SK-N-SH (cell line): ENCODE measurements at places on chromosomes 1 and 21. TPM values are rescaled to one million over a fixed set of nuclear protein-coding genes. Genes with fewer than 3 reads are reported as not detected.

DNA sequence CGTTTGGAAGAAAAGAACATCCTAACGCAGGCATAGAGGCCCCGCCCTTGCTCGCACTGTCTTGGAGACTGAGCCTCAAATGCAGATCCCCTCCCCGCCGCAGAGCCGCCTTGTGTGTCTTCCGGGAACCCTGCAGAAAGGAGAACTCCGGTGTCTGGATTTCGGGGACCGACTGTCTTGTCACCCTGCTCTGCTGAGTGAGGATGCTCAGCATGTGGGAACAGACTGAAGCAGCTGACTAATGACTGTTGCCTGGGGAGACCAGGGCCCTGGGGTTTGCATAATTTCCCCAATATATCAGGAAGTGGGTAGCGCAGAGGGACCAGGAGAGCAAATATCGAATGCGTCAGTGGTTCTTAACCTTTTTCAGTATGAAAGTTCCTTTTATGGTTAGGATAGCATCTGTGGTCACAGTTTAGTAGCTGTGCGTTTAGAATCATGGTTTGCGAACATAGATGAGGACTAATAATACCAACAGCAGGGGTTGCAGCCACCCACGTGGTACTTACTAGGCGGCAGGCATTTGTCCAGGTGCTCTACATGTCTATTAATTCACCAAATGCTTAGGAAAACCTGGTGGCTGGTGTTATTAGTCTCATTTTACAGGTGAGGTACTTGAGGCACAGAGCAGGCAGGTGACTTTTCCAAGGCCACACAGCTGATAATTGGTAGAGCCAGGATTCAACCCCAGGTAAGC is 14.3 kb downstream of the GPR137B start:
- no peaks in the 10 kb centered on the region for H3K27me3 ChIP-seq
- H3K4me3 ChIP-seq: no peak overlapping the region
- no peaks in the 10 kb centered on the region for H3K4me1 ChIP-seq
- no peak for DNase-seq
- H3K27ac ChIP-seq: no peak overlapping the region

- no peak overlapping the region for H3K4me3 ChIP-seq
- DNase-seq: no peak
- peak overlapping the region; percentile 50; the same call in 1 of the 2 replicates for H3K27ac ChIP-seq
Observed at GRCh38 chr21:39669485-39669884, 56.7 kb downstream of the B3GALT5 start.

DNA sequence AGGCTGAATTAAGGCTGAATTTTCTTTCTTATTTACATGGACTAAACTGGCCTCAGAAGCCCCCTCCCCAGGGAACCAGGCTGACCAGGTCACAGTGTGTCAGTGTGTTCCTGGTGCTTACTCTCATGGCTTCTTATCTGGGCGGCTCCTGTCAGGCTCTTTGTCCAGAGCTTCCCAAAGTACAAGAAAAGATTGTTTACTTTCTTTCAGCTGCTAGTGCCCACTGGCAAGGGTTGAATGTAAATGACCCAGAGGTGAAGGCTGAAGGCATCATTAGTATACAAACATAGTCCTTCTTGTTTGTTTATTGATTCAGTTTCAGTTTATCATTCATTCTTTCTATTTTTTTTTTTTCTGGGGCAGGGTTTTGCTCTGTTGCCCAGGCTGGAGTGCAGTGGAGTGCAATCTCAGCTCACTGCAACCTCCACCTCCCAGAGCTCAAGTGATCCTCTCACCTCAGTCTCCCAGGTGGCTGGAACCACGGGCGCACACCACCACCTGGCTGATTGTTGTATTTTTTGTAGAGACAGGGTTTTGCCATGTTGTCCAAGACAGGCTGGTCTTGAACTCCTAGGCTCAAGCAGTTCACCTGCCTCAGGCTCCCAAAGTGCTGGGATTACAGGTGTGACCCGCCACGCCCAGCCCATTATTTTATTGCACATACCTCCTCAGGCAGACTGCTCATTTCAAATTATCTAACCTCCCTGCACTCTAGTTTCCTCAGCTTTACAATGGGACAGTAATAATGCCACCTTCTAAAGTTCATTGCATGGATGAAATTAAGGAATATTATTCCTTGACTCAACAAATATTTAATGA is 9.8 kb upstream of the KDM4A start:
- no peaks in the 10 kb centered on the region for H3K36me3 ChIP-seq
- no peaks in the 10 kb centered on the region for H3K4me1 ChIP-seq
- H3K4me3 ChIP-seq: no peak overlapping the region
- no peak for DNase-seq
- no peak overlapping the region for H3K27ac ChIP-seq

The PCBP3 gene
- 4.2 and 9.5 TPM in 2 replicates for polyA plus RNA-seq

GRCh38 chr1:76601465-76601864 is 265.8 kb upstream of the ST6GALNAC5 start:
- H3K27me3 ChIP-seq: no peaks in the 10 kb centered on the region
- no peaks in the 10 kb centered on the region for H3K36me3 ChIP-seq
- H3K4me3 ChIP-seq: no peak overlapping the region
- H3K4me1 ChIP-seq: no peaks in the 10 kb centered on the region

- DNase-seq: no peak
- H3K4me1 ChIP-seq: peaks cover 19% of the 10 kb centered on the region; the same call in 1 of the 2 replicates
- H3K4me3 ChIP-seq: no peak overlapping the region
- no peak overlapping the region for H3K27ac ChIP-seq
Observed at GRCh38 chr1:41766546-41766945, 152.2 kb downstream of the HIVEP3 start.

DNA sequence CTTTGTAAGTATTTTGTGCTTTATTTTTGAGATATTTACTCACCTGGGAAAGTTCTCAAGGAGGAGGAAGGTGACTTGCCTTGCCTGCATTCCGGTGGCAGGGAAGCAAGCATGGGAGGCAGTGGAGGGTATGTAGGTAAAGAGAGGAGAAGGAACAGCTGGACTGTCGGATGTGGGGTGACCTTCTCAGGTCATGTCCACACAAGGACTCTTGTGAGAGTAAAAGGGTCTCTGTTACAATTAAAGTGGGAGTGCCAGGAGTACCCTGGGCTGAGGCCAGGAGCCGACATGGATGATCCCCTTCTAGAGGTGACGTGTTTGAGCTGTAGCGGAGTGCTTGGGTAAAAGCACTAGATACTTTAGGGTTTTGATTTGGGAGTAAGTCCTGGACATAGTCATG is 25.0 kb downstream of the UBE4B start:
- peak overlapping the region; percentile 87 for H3K27ac ChIP-seq
- no peaks in the 10 kb centered on the region for H3K27me3 ChIP-seq
- H3K4me3 ChIP-seq: no peak overlapping the region
- peaks cover 21% of the 10 kb centered on the region for H3K4me1 ChIP-seq

The ASTN1 gene
- 0.13 and 0.29 TPM in 2 replicates for polyA plus RNA-seq

- DNase-seq: no peak
- H3K4me3 ChIP-seq: peak overlapping the region; percentile 81
- H3K4me1 ChIP-seq: no peaks in the 10 kb centered on the region
- no peaks in the 10 kb centered on the region for H3K27me3 ChIP-seq
Observed at GRCh38 chr21:34892209-34892608, 156.9 kb downstream of the RUNX1 start.

The KCNA2 gene
- not detected in 2 replicates for polyA plus RNA-seq

DNA sequence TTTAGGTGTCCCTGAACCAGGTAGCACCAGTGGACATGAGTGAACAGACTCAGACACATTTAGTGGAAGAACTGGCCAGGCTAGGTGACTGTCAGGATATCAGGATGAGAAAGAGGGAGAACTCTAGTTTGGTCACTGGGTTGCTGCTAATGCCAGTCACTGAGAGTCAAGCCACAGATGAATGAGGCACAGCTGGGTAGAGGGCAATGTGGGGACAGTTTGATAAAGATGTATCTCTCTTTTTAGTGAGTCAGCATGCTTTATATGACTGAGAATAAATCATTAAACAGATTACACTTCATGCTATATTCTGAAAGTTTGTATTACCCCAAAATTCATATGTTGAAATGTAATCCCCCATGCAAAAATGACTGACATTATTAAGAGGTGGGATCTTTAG is 87.1 kb downstream of the SELENOF start:
- no peak for DNase-seq
- no peaks in the 10 kb centered on the region for H3K36me3 ChIP-seq
- no peaks in the 10 kb centered on the region for H3K27me3 ChIP-seq
- no peak overlapping the region for H3K27ac ChIP-seq

DNA sequence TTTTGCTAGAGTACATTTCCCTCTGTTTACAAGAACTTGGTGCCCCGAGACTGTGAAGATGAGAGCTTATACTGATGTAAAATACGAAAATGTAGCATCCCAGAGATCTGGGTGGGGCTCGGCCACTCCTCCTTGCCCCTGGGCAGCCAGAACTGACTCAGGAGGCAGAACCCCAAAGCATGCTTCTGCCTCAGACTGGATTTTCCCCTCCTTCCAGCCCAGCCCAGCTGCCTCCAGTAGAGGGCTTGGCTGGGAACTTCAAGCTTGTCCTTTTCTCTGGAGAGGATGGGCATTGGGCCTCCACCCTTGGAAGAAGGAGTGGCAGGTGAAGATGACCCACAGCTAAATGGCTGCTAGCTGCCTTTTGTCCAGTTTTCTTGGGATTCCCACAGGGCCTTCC is 24.3 kb upstream of the BTG2 start:
- DNase-seq: no peak
- 0 out of 2 replicates have a peak, but pooled peaks cover 4% of the 10 kb centered on the region for H3K27me3 ChIP-seq
- H3K27ac ChIP-seq: no peak overlapping the region
- H3K36me3 ChIP-seq: no peaks in the 10 kb centered on the region
- no peak overlapping the region for H3K4me3 ChIP-seq

GRCh38 chr1:234902774-234903547 is 225.7 kb downstream of the TOMM20 start:
- no peaks in the 10 kb centered on the region for H3K36me3 ChIP-seq
- DNase-seq: no peak
- H3K4me1 ChIP-seq: peaks cover 26% of the 10 kb centered on the region
- no peaks in the 10 kb centered on the region for H3K27me3 ChIP-seq
- H3K4me3 ChIP-seq: no peak overlapping the region
- no peak overlapping the region for H3K27ac ChIP-seq

The TSPEAR gene
- polyA plus RNA-seq: 0.03 and 0.08 TPM in 2 replicates

DNA sequence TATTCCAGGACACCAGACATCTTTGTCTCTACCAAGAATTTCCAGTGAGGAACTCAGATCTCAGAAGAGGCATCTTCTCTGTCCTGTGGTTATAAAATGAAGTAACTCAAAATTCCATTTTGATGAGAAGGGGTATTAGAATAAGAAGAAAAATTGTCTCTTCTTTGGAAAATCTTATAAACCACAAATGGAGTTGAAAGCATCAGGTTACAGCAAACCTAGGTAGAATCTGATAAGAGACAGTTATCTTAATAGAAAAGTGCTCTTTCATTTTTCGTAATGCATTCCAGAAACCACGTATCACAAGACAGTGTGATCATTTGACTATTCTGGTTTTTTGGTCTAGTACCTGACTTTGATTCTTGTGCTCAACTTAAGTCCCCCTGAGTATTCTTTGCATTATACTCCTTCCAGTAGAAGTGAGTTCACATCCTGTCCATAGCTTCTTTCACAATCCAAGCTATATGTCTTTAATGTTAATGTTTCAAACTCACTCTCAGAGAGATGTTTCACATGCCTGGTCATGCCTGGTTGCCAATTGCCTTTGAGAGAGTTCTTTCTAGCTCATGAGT is 120.9 kb upstream of the PRDX6 start:
- H3K36me3 ChIP-seq: no peaks in the 10 kb centered on the region
- DNase-seq: no peak
- no peak overlapping the region for H3K4me3 ChIP-seq
- H3K27me3 ChIP-seq: no peaks in the 10 kb centered on the region

GRCh38 chr1:86380257-86380861 is 15.8 kb downstream of the ODF2L start:
- peaks cover 45% of the 10 kb centered on the region for H3K36me3 ChIP-seq
- H3K4me1 ChIP-seq: no peaks in the 10 kb centered on the region
- H3K27ac ChIP-seq: no peak overlapping the region

- no peaks in the 10 kb centered on the region for H3K27me3 ChIP-seq
- no peaks in the 10 kb centered on the region for H3K4me1 ChIP-seq
- DNase-seq: no peak
- peaks cover 89% of the 10 kb centered on the region for H3K36me3 ChIP-seq
Observed at GRCh38 chr1:43423672-43424550, 29.8 kb downstream of the HYI start.

The CASQ2 gene
- polyA plus RNA-seq: not detected in 2 replicates

The TFF3 gene
- polyA plus RNA-seq: not detected in 2 replicates

The RIPPLY3 gene
- polyA plus RNA-seq: 0.03 TPM in 2 replicates
